NCI-H187 treated with DMSO at 0.1 percent for 48 hours (cell line): ENCODE measurements at places on chromosomes 3 and 15.

GRCh38 chr3:195744437-195744836 lies 23.7 kb downstream of the MUC20 start:
- DNase-seq, result no peak

GRCh38 chr3:114327665-114328064 lies 33.8 kb downstream of the TIGIT start:
- no peak for DNase-seq

DNA sequence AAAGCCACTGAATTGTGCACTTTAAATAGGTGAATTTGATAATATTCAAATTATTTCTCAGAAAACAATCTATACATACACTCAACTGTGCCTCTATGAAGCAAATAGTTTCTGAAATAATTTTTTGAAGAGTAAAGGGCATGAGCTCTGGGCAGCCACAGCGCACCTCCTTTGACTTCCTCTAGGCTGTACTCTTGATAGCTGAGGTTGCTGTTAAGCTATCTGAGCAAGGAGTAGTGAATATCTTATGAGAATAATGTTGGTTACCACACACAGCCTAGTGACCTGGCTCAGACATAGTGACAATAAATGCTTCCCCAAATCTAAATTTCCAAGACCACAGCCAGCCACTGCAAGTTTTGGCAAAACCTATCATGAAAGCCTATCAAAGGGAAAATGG lies 11.6 kb upstream of the SEC61A1 start:
- DNase-seq, result no peak

DNA sequence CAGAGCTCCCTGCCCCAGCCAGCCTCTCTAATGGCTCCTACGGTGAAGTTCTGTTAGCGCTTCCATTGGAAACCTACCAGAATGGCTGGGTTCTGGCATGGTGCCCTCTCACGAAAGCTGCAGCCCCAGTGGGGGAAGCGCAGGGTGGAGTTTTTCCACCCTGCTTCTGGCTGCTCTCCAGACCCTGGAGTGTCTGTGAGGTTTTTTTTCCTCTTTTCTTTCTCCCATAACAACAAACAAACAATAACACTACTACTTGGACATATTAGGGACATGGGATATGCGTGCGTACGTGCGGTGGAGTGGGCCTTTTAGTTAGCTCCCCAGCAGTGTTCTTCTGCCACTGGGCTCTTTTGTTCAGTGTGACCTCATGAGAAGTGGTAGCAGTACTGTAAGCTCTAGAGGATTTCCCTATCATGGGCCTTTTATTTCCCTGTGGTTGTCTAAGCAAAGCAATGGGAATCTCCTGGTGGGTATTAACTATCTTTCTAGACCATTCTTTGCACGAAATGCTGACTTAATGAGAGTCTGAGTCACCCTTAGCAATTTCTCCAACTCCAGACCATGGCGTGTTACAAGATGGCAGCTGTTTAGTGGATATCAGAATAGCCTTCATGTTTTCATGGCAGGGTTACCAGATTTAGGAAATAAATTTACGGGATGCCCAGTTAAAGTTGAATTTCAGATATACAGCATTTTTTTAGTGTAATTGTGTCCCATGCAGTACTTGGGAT lies 161.9 kb downstream of the FNDC3B start:
- no peak for DNase-seq

GRCh38 chr3:16211176-16211904 lies 36.9 kb downstream of the GALNT15 start:
- DNase-seq, result no peak
